ENCODE measurements at places on chromosomes 12 and 14.

GRCh38 chr12:12358528-12358927 is 1.6 kb downstream of the BORCS5 start:
- no peak for DNase-seq

- no peak for DNase-seq
Observed at GRCh38 chr14:71610797-71611196, 321.4 kb upstream of the RGS6 start.

GRCh38 chr12:49912345-49913255 is 8.9 kb upstream of the FAIM2 start:
- peak; percentile 50 for DNase-seq

DNA sequence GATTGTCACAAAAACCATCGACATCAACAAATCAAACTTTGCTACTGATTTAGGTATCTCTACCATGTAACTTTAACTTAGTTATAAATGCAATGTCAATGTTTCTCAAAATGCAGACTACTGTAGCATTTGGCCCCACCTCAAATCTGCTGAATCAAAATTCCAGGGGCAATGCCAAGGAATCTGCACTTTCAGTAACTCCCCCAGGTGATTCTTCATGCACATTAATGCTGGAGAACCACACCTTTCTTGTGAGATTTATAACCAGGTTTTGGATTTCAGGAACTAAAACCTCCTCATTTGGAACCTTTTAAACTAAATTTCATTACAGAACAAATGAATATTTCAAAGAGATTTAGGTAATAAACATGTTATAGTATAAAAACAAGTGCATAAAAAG is 4.9 kb downstream of the ATP2B1 start:
- DNase-seq: no peak

Data from suprapubic skin (tissue), 4 donors.